ENCODE measurements at places on chromosomes 11 and 22.

GRCh38 chr11:44942029-44942955 lies 8.4 kb downstream of the TP53I11 start:
- DNase-seq = no peak

DNA sequence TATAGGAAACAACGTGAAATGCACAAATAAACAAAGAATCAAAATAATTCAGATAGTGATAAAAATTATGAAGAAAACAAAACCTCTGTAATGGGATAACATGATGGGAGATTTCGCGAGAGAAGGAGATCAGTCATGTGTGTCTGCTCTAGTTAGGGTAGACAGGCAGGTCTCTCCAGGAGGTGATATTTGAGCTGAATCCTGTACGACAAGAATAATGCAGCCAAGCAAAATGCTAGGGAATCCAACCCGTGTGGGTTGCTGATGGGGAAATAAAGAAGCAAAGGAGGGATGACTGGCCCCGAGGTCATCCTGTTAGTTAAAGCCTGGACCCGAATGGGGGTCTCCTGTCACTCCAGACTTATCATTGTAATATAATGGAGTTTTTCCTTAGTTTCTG lies 16.0 kb downstream of the MAML2 start:
- no peak for DNase-seq

GRCh38 chr22:42805016-42805997 lies 51.8 kb downstream of the ARFGAP3 start:
- DNase-seq = no peak

DNA sequence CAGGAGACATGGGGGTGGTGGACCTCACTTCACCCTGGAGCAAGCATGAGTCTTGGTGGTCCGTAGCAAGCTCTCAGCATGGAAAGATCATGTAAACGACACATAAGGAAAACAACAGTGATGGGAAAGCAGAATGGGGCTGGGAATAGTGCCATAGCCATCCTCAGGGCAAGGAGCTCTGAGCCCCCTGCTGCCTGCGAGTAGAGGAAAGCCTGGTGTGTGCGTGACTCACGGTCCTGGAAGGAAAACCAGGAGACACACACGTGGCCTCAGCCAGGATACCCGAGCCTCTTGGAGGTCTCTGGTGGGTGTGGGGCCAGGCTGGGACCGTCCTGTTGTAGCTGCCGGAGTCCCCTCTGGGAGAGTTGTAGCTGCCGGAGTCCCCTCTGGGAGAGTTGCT lies 12.4 kb downstream of the SHANK3 start:
- DNase-seq = no peak

GRCh38 chr11:64186492-64187165 lies 658 bp downstream of the STIP1 start:
- DNase-seq = no peak

- no peak for DNase-seq
These were observed 26.9 kb upstream of the P2RY2 start for GRCh38 chr11:73191151-73191550.

- DNase-seq = no peak
These were observed 315.2 kb downstream of the BLID start for GRCh38 chr11:121800731-121801393.

GRCh38 chr11:84947970-84948580 lies 679.1 kb downstream of the DLG2 start:
- no peak for DNase-seq

GRCh38 chr22:47023871-47024270 lies 261.4 kb downstream of the TBC1D22A start:
- DNase-seq = no peak

DNA sequence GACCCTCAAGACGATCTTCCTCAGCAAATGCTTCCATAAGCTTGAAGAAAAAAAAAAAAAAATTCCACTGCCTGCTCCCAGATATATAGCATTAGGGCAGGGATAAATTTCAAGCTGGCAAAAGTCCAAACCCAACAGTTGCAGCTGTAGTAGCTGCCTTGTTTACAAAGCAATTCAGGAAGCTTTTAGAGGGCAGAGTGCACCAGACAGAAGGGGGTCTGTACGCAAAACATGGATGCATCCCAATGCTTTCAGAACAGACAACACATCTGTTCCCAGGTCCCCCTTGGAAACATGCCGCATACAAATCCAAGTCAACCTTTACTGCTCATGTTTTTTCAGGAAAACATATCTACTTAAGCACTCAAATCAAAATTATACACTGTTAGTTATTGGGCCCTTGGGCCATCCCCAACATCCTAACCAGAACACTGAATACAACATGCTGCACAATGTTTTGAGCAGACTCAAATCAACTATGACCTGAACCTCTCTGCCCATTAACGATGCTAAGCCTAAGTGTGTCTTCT lies 94.5 kb downstream of the CADM1 start:
- no peak for DNase-seq

Data from amygdala (tissue), 56 donors.